Amniotic stem cell (primary cell): ENCODE measurements at places on chromosomes 2 and 18.

GRCh38 chr18:59639821-59640220 is 57.4 kb downstream of the CCBE1 start:
- DNase-seq, result no peak

DNA sequence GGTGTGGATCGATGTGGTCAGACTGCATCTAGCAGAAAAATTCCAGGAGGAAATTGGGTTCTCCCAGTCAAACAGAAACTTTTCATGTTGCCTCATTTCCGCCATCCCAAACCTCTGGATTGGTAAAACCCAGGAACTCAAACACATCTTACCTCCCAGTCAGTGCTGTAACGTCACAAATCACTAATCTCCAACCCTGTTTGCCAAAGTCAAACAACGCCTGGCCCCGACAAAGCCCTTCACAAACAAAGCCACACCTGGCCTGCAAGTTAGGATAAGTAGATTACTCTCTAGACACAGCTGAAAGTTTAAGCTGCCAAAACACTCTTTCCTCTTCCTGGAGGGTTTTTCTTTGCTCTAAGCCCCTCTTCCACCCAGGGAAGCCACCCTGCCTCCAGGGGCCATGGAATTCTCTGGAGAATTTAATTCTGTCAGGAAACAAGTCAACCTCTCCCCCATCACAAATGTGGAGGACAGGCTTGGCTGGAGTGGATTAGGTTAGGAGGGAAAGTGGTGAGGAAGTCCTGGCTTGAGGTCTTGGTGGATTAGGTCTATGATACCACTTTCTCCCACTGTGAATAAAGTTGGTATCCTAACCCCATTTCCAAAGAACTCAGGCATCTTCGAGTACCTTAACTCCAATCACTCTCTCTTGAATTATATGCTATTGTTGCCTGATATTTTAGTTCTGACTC is 86.7 kb downstream of the LYPD6B start:
- no peak for DNase-seq

- DNase-seq, result no peak
Observed at GRCh38 chr2:56448403-56449001, 264.7 kb downstream of the CCDC85A start.

DNA sequence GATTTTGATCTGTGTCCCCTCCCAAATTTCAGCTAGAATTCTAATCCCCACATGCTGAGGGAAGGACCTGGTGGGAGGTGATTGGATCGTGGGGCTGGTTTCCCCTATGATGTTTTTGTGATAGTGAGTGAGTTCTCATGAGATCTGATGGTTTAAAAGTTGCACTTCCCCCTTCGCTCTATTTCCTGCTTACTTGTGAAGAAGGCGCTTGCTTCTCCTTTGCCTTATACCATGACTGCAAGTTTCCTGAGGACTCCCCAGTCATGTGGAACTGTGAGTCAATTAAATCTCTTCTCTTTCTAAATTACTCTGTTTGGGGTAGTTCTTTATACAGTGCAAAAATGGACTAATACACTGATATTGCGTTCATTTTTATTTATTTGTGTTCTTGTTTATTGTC is 636.8 kb upstream of the LINC00305 start:
- DNase-seq, result no peak

DNA sequence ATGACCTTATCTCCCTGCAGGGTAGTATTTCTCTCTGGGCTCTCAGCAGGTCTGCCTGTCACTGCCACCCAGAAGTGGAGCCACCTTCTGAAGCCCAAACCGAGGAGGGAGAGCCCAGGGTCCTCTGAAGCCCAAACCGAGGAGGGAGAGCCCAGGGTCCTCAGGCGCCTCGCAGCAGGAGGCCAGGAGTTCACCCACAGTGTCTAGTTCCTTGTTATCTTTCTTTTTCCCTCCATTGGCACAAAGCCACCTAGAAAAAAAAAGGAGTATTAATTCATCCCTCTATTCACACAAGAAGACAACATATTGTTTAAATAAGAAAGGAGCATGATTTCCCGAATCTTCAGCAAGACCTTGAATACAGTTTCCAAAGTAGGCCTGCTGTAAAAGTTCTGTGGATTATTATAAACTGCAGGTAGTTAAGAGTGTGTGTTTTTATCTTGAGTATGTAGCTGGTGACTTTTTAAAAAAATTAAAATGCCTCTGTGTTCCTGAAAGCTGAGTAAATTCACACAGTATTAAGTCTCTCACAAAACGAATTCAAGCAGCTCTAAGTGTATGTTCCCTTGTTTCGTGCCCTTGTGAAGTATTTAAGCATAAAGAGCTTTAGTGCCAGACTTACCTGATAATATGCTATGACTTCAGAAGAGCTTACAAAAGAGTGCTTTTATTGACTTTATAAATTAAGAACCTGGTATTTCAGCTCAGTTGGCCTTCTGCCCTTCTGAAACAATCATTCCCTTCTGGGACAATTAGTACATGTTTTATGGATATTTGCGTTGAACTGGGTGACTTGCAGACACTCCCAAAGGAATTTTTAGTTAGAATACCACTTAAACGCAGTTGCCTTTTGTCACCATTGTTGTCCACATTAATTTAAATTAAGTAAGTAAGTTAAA is 11.7 kb upstream of the GRHL1 start:
- no peak for DNase-seq

GRCh38 chr2:222034058-222034457 is 264.7 kb downstream of the PAX3 start:
- no peak for DNase-seq

- no peak for DNase-seq
Observed at GRCh38 chr2:203718087-203718486, 11.6 kb downstream of the CD28 start.

- no peak for DNase-seq
Observed at GRCh38 chr18:70333316-70333715, 44.5 kb downstream of the SOCS6 start.

GRCh38 chr2:2238726-2239269 is 92.3 kb downstream of the MYT1L start:
- DNase-seq, result no peak
